ENCODE measurements at places on chromosomes 7 and 10.

GRCh38 chr10:10794791-10795191 is 222.9 kb upstream of the CELF2 start:
- no peak for DNase-seq

DNA sequence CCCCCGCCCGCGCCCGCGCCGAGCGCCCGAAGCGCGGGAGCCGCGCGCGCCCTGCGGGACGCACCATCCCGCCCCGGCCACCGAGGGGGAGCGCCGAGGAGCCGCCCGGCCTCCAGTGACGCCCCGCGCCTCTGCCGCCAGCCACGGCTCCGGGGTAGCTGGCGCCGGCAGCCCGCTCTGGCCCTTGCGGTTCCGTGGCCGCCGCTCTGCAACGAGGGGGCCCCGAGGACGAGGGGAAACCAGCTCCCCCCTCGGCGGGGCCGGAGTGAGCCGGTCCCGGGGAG is at the start of gene PAXIP1:
Gene PAXIP1, minus strand, starts transcription at position 33 of the 284 bp plus-strand sequence. CDS start 195 bp downstream, outside the sequence.
- peak; percentile 74 for DNase-seq

DNA sequence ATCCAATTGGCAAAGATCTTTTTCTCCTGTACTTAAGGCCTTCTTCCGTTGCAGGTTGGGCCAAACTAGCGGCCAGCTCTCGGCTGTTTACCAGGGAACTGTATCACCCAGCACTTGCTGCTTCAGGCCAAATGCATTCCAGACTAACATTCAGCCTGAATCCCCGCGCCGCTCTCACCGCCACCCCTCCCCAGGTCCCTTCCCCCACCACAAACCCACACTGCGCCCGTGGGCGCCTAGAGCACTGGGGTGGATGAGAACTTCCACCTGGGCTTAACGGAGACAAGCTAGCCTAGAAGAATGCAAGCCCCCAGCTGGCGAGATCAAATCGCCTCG is 676 bp downstream of the TCAF1 start:
- no peak for DNase-seq

- DNase-seq, result no peak
Measured at GRCh38 chr10:111360260-111360925, 283.6 kb downstream of the ADRA2A start.

GRCh38 chr7:134919240-134919641 is 67.1 kb upstream of the AGBL3 start:
- DNase-seq, result no peak

DNA sequence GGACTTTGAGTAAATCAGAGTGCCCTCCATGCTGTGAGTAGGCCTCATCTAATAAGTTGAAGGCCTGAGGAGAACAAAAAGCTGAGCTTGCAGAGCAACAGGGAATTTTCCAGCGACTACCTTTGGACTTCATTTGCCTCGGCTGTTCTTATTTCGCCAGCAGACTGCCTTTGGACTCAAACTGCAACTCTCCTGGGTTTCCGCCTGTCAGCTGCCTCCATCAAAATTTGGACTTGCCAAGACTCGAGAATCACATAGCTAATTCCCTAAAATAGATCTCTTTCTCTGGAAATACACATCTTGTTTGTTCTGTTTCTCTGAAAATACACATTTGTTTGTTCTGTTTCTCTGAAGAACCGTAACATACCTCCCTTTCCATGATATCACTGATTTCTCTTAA is 93.8 kb downstream of the ITGB8 start:
- DNase-seq, result no peak

DNA sequence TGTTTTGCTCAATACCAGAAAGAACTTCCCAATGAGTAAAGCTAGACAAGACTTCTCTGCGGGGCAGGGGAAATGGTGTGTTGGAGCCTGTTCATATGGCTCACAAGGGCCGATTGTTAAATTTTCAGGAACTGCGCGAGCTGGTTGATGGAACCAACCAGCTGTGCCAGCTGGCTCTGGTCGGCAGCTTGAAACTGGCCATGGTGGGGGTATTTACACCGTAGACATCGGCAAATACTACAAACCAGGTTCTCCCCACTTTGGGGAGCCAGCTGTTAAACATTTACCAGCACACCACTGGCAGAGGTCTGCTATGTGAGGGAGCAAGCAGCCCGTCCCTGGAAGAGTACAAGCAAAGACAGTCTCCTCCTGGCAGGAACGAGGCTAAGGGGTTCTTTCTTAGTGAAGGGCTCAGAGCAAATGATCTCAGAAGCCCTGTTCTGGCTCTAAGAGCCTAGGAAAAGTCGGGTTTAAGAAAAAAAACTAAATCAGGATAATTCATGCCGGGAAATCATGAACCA is 8.8 kb upstream of the ZMIZ1 start:
- DNase-seq, result no peak

- no peak for DNase-seq
Measured at GRCh38 chr10:88233870-88234269, 349.2 kb downstream of the RNLS start.

DNA sequence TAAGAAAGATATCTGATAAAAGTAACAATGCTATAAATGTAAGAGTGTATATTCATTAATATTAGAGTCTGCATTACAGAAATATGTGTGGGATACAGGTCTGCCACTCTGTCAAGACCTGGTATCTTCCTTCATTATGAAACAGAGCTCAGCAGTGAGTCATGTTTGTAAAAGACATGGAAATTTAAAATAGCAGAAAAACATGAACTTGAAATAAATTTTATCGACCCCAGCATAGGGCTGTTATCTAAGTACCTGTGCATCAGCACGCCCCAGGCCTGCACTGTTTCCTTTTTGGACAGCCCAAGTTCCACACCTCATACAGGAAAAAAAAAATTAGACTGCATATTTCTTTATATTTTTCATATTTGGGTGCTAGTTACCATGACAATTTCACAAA is 58.0 kb upstream of the ZPBP start:
- no peak for DNase-seq

GRCh38 chr7:28530175-28530802 is 118.0 kb downstream of the CREB5 start:
- no peak for DNase-seq

GRCh38 chr7:121334875-121335648 is 6.3 kb downstream of the WNT16 start:
- DNase-seq, result no peak

GRCh38 chr10:4688601-4689000 is 137.4 kb upstream of the AKR1E2 start:
- no peak for DNase-seq

GRCh38 chr10:133536198-133536597 is 9.0 kb downstream of the CYP2E1 start:
- DNase-seq, result no peak

GRCh38 chr7:4995429-4995969 is 36.5 kb upstream of the MMD2 start:
- no peak for DNase-seq

- no peak for DNase-seq
Measured at GRCh38 chr7:22720791-22721786, 5.9 kb upstream of the IL6 start.

DNA sequence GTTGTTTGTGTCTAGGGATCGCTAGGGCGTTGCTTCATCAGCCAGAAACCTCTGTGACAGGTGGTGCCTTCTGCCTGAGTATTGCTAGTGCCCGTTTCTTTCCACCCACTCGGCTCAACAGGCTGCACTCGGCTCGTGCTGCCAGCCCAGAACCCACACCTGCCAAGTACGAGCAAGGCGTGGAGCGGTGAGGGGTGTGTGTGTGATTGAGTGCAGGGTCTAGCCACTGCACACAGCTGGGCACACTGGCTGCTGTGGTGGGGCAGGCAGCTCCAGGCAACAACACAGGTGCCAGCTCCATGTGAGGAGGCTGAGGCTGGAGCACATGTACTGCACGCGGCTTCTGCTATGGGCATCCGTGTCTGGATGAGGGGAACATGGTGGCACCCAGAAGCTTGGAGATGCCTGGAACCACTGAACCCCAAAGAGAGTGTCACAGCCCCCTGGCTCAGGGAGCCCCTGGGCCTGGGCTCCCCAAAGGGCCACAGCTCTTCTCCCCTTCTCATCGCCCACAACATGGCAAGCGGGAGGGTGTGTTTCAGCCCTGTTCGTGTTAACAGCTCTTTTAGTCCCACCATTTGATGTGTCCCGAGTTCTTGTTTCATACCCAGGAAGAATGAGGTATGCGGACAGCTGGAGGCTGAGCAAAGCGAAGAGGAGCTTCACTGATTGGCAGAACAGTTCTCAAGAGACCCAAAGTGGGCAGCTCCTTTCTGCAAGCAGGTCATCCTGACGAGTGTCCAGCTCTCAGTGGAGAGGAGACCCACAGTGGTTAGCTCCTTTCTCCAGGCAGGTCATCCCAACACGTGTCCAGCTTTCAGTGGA is 78.1 kb downstream of the HDAC9 start:
- DNase-seq, result no peak

DNA sequence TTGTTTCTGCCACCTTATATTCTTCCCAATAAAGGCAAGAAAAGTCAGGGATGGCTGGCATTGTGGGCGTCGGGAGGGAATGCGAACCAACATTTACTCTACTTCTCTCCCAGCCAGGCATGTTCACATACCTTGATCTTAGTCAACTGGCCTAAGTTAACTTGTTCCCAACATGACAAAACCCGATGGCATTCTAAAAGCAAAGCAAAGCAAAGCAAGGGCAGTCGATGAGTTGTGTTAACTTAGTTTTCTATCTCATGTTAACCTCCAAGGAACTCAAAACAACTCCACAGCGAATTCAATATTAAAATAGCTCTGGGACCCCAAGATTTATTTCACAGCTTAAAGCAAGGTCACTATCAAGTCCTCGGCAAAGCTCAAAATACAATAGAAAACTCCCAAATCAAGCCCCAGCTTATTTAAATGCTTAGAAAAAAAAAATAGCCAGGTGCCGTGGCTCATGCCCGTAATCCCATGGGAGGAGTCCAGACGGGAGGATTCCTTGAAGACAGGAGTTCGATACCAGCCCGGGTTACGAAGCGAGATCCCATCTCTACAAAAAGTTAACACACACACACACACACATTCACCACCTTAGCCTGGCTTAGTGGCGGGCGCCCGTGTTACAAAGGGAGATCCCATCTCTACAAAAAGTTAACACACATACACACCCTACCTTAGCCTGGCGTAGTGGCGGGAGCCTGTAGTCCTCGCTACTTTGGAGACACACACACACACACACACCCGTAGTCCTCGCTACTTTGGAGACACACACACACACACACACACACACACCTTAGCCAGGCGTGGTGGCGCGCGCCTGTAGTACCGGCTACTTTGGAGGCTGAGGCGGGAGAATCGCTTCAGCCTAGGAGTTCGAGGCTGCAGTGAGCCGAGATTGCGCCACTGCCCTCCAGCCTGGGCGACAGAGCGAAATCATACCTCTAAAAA is 901 bp upstream of the CCNY start:
- DNase-seq, result no peak

DNA sequence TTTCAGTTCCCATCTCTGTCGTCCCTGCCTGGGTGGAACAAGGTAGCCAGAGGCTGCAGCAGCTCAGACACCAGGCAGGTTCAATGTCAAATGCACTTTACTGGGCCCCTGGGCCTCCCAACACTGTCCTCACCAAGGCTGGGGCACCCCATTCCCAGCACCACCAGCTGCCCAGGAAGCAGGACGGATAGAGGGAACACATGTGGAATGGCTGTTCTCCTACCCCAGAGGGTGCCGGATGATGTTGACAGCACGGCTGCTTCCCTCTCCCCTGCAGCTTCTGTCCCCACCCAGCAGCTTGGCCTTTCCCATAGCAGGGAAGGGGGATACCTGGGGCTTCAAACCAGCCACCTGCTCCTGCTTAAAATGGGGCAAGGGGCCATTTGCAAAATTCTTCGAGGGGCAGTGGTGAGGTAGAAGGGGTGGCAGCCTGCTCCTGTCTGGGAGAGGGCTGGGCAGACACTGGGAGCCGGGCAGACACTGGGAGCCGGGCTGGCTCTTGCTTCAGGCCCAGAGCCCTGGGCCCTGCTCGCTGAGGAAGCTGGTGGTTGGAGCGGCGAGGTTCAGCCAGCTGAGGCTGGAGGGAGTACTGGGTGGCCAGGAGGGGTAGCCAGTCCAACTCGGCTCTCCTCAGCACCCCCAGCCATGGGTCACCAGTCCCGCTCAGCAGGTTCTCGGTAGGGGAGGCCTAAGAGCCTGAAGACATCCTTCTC is 9.1 kb downstream of the POLL start:
- no peak for DNase-seq

DNA sequence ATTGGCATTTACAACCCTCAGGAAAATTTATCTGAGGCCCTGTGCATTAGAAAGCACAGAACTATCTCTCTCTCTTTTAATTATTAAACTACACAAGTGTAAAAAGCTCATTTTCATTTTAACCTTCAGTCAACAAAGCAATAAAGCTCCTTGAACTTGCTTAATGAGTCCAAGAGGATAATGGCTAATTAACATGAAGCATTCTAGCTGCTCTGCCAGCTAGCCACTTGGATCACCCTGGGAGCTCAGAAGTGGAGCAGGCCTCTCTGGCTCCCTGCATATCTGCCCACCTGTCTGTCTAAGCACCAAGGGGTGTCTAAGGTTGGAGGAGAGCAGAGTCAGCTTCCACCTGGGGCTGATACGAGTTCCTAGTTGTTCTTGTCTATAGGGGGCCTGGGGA is 56.0 kb upstream of the SLC35G1 start:
- no peak for DNase-seq

DNA sequence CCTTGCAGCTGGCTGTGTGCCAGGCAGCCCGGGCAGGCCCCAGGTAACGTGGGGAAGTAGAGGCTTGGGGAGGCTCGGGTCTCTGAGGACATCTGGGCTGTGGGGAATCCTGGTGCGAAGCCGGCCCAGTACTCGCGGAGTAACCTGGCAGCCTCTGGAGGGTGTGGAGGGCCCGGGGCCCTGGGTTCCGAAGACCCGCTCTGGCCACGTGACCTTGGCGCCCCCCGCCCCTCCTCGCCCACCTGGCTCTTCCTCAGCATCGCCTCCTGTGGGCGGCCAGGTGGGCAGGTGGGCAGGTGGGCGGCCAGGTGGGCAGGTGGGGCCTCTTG is 143.1 kb downstream of the WDR37 start:
- no peak for DNase-seq

- DNase-seq, result no peak
Measured at GRCh38 chr7:53603461-53603860, 568.0 kb downstream of the POM121L12 start.

DNA sequence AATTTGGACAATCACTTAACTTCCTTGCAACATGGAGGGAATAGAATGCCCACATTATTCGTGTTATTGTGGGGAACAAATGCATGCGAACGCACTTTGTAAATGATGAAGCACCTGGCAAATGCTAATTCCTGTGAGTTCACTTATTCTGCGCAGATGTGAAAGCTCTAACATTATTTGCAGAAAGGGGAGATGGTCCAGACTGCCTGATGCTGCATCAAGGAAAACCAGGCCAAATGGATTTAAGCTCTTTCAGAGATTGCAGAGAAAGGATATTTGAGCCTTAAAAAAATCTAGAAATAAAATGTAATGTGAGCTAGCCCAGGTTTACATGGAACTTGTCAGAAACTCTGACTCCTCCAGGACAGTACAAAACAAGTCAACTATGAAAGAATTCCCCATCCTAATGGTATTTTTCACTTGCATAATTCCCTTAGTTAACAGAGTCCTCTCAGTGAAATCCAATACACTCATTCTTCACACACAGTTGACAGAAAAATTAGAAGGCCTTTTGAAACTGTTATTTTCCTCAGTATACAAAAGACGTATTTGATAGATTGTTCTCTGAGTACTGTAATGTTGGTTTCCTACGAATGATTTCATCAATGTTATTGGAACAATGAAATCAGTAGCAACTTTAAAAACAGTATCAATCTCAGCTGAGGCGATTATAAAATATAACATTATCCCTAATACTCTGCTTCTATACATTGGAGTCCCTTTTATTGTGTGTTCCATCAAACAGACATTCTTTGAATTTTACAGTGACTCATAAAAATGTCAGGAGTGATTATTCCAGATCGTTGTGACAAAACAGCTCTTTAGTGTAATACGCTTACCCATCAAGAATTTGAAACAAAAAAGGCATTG is 136.3 kb upstream of the ANK3 start:
- no peak for DNase-seq
